ENCODE measurements at places on chromosomes 3 and 15.

- no peak for DNase-seq
Observed at GRCh38 chr3:184172681-184173373, 1.8 kb upstream of the AP2M1 start.

DNA sequence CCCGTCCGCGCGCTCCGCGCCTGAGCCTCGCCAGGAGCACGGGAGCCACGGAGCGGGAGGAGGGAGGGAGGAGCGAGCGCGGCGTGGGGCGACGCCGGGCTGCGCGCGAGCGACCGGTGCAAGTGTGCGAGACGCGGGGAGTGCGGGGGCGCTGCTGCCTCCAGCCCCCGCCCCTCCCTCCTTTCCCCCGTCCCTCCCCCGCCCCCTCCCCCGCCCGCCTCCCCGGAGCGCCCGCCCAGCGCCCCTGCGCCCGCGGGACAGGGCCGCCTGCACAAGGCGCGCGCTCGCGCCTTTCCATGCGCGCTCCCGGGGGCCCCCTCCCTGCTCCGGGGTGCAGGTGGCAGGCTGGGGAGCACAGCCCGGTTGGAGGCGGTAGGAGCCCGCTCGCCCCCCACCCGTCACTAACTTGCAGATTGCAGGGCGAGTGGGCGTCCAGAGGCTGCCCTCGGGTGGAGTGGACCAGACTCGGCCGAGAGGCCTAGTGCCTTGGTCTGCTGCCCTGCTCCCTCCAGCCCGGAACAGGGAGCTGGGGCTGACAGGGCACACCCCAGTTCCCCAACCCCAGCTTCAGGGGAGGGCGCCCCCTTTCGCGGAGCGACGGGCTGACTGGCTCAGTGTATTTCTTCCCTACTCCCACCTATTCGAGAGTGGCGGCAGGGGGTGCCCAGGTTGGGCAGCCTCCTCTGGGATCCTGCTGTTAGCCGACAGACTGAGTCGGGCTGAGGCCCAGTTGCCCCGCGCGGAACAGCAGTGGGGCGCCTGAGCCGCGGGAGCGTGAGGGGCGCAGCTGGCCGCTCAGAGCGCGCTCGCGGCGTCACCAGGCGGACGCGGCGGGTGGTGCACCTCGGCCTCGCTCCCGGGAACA lies at the start of gene WNT7A:
Gene WNT7A, minus strand, starts transcription at position 126 of the 865 bp plus-strand sequence. CDS start 255 bp downstream, outside the sequence.
- no peak for DNase-seq

GRCh38 chr3:177451864-177452830 lies 254.9 kb upstream of the TBL1XR1 start:
- DNase-seq: no peak

DNA sequence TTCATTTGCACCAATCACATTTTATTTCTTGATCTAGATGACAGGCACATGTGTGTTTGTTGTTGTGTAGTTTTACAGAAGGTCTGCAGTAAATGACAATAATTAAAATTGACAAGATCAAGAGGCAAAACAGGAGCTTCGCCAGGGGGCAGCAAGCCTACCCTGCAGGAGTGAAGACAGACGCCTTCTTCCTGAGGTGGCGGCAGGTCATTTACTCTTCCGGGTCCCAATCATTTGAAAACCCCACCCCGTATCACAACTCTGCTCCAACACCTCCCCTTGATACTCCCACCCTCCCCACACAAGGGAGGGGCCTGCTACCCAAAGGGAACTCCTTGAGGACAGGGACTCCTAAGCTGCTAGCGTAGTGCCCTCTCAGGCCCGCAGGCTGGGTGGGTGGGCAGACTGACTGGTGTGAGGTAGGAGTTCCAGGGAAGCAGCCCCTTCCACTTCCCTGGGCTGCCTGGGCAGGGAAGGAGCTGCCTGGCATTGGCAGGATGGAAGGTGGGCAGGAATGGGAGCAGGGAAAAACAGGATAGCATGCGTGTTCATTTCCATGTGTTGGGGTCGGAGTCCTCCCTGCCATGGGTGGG lies 13.1 kb downstream of the CHDH start:
- no peak for DNase-seq

DNA sequence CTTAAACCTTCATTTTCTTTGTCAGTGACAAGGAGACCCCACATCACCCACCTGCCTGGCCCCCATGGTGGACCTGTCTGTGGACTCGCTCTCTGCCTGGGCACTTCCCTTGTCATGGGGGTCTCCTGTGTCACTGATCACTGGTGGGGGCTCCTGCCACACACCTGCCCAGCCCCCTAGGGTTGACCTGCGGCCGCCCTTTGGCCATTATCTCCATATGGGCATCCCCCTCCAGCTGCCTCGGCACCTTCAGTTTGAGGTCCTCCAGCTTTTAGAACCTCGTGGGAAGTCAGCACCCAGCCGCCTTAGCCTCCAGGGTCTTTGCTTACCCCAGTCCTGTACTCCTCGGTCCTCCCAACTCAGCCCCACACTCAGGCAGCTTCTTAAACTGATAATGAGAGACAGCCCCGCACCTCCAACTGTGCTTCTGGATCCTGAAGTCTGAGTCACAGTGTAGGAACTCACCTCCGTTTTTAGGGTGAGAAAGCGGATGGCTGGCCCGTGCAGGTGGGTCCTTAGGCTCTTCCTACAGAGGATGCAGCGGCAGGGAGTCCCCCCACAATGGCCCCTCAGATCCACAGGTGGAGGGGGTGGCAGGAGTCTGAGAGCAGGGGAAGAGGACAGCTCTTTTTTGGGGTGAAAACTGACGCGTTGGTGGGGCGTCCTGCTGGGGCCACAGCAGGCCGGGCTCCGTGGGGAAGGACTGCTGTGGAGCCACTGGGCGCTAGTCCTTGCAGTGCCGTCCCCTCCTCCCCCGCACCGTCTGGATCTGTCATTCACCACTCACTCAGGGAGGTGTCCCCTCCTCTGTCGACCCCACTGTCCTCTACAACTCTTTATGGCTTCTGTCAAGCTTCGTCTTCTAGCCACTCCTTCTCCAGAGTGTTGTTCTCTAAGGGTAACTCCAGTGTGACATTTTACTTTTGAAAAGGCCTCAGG lies 8.7 kb upstream of the PRR23E start:
- DNase-seq: no peak

- DNase-seq: no peak
Observed at GRCh38 chr15:65132878-65133547, 595 bp downstream of the PDCD7 start.

All from iPS DF 6.9 (cell line).